Stimulated activated CD4-positive, alpha-beta T cell treated with anti-CD3 and anti-CD28 coated beads, Interleukin-2, amount 100 ng/mL, for 24 hours (primary cell): ENCODE measurements at places on chromosomes 4 and X.

DNA sequence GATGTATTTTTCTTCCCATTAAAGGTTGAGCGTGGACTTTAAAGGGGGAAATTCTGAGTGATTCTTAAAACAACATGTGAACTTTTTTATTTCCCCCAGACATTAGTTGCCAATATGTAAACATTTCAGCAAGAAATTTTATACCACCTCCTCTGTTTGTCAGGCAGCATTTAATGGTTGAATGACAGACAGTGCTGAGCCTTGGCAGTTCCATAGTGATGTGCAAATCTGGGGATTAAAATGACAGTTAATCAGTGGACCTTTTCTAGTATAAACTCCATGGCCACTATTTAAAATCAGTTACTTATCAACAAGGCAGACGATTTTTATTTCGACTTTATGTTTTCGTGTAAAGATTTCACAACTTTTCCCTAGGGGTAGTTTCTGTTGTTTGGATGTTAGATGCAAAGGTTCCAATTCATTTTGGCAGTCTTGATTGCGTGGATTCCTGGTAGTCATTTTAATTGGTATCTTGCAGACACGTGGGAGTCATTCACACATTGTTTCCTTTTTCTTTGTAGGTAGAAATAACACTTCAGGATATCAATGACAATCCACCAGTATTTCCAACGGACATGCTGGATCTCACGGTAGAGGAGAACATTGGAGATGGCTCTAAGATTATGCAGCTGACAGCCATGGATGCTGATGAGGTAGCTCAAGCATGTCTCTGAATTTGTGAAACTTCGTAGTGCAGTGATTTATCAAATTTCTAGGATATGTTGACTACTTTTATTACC, 83.7 kb downstream of the FAT4 start:
- no peak for DNase-seq

- DNase-seq: no peak
These were observed 30.1 kb upstream of the SCOC start for GRCh38 chr4:140343303-140343702.

- DNase-seq: no peak
These were observed 389.0 kb upstream of the ZFP42 start for GRCh38 chr4:187606581-187606980.

DNA sequence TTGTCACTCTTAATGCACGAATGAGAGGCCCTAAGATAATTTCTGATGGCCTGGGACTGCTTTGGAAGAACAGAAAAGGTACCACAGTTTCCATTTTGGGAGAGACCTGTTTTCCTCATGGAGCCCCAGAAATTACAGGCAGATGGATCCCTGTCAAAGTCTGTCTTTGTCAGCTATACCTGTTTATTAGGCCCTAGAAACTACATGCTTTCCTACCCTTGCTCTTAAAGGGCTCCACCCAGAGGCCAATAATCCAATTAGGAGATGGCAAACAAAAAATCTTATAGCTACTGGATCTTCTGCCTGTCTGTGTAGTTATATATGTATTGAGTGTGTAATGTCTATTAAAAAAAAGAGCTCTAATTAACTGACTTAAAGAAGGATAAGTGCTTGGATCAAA, 141.3 kb downstream of the NR3C2 start:
- no peak for DNase-seq

GRCh38 chr4:20166544-20166943, 85.2 kb upstream of the SLIT2 start:
- no peak for DNase-seq

- no peak for DNase-seq
These were observed 67.8 kb downstream of the SPCS3 start for GRCh38 chr4:176387571-176387970.

GRCh38 chr4:9989918-9990635, 31.2 kb downstream of the SLC2A9 start:
- DNase-seq: no peak

GRCh38 chrX:101230636-101231035, 11.1 kb downstream of the DRP2 start:
- no peak for DNase-seq

GRCh38 chr4:116688536-116688935, 396.8 kb downstream of the TRAM1L1 start:
- no peak for DNase-seq

DNA sequence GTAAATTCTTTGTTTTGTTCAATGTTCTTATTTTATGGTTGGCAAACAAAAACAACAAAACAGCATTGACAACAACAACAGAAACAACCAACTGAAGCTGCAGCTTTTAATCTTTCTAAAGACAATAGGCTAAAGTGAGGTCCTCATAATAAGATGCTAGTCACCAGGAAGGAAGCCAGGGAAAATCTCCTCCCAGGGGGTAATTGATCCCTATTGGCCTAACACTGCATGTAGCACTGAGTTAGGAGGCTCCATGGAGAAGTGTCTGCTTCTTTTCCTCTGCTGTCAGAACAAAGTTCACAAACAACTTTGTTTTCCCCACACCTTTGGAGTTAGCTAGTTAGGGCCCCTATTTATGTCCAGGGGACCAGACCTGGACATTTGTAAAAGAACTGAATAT, 4.7 kb upstream of the LRAT start:
- DNase-seq: no peak

GRCh38 chrX:2388669-2389068, 112.1 kb downstream of the DHRSX start:
- DNase-seq: no peak

GRCh38 chr4:37430718-37431416, 186.3 kb downstream of the NWD2 start:
- DNase-seq: no peak

GRCh38 chr4:85889314-85889713, 414.4 kb downstream of the ARHGAP24 start:
- DNase-seq: no peak

DNA sequence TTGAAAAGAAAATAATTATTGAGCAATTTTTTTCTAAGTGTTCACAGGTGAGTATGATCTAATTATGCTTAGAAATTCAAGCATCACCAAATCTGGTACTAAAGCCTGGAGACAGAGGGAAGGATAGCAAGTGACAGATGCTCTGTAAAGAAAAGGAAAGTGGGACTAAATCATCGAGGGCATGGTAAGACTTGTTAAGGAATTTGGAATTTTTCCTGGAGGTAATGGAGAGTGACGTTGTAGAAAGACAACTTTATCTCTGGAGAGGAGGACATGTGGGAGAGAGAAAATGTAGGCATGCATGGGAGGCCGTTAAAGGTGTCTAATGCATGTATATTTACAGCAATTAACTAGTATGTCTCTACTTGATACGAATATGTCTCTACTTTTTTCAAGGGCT, 333.2 kb upstream of the ATOH1 start:
- no peak for DNase-seq

- DNase-seq: no peak
These were observed 599.3 kb downstream of the SPRY1 start for GRCh38 chr4:123995936-123996335.

DNA sequence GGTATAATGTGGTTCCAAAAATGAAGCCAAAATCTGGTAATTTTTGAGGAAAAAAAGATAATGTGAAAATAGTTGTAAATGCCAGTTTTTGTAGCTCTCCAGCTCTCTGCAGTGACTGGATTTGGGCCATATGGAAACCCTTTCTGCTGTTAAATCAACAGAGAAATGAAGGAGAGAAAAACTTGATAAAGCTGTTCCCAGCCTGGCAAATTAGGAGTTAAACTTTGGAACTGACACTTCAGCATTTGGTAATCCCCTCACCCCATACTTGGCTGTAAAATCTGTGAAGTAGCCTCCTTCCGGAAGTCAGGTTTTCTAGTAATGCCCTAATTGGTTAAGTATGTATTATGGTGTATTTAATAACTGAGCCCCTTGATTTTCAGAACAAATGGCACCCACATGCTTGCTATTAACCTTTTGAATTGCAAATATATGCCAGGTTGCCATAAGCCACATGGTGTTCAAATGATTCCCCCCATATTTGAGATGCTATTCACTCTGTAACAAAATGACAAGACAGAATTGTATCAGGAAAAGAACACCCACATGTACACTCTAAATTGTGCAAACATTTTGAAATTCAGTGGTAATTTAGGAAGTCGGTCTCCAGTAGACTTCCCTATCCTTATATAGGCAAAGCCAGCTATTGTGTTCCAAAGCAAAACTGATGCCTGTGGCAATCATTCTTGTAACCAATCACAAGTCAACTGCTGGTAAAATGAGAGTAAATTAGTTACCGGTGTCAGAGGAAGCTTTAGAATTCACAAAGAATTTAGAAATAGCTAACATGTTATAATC, 96.3 kb upstream of the ADAMTS3 start:
- no peak for DNase-seq

DNA sequence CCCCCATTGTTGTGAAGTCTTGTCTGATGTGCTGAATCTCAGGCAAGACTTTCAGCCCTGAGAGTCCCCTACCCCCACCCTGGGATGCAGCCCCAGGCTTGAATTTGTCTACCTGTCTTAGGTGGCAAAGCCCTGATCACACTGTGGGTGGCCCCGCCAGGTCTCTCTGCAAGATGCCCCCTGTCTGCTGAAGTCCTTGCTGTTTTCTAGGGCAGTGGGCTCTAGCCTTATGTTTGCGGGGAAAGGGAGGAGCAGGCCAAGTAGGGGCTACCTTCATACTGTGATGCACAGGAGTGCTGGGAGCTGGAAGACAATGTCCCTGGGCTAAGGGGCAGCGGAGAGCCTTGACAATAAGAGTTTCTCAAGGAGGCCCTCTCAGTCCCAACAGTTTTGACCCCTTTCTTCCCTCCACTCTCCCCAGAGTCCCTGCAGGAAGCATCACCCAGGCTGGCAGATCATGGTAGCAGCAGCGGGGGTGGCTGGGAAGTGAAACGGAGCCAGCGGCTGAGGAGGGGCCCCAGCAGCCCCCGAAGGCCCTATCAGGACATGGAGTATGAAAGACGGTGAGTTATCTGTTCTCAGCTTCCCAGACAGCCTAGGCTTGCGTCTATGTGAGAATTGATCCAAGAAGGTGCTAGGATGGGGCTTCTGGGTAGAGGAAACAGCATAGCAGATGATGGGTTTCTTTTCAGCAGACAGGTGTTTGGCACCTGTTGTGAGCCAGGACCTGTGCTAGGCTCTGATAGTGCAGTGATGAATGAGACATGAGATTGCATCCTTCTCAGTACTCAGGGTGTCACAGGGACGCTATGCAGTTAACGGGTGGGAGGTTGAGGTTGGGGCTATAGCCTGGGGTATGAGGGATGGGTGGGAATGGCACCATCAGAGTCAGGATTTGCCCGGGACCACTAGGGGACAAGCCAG, 2.2 kb downstream of the RBM10 start:
- DNase-seq: no peak

DNA sequence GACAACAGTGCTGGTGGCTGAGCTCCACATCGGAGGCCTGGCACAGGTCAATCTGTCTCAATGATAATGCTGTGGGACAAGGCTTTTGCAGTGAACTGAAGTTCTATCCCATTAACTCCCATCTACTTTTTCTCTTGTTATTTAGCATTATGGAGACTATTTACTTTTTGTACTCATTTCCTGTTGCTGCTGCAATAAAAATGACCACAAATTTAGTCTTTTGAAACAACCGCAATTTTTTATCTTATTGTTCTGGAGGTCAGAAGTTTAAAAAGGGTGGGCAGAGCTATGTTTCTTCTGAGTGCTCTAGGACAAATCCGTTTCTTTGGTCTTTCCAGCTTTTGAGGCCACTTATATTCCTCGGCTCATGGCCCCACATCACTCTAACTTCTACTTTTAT, 111.0 kb upstream of the PITX2 start:
- no peak for DNase-seq

DNA sequence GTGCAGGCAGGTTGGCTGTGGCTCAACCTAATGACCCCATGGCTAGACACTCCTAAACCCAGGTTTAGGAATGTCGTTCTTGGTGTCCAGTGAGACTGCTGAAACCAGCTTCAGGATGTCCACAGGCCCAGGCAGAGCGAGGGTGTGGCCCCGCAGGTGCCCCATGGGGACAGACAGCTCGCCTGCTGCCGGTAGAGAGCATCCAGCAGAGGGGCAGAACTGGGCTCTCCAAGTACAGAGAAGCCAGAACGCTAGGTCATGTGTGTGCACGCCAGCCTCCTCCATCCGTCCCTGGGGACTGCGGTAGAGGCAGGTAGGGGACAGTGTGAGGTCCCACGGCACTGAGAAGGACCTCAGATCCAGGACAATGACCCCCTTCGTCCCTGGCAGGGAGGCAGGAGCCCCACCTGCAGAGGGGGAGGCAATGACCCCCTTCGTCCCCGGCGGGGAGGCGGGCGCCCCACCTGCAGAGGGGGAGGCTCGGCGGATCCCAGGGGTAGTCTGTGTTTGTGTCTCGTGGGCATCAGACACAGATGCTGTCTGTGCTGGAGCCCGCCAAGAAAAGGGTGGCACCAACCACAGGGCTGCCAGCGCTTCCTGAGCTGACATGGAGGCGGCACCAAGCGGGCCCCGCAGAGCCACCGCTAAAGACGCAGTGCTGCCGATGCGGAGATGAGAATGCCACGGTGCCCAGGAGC, 118.4 kb downstream of the FAM53A start:
- no peak for DNase-seq

DNA sequence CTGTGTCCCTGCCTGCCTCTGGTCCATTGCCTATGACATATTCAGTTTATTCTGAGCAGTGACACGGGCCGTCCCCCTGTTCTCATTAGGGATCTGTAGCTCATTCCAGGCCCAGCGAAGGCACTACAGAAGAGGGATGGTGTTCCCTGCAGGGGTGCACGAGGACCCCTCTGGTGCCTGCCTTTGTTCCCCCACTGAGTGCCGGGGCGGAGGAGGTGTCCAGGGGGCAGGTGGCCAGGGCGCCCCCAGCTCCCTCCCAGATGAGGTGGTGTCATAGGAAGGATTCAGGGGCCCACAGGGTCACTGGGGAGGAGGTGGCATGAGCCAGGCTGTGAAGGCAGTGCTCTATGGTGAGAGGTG, 61.0 kb downstream of the SORCS2 start:
- DNase-seq: no peak

DNA sequence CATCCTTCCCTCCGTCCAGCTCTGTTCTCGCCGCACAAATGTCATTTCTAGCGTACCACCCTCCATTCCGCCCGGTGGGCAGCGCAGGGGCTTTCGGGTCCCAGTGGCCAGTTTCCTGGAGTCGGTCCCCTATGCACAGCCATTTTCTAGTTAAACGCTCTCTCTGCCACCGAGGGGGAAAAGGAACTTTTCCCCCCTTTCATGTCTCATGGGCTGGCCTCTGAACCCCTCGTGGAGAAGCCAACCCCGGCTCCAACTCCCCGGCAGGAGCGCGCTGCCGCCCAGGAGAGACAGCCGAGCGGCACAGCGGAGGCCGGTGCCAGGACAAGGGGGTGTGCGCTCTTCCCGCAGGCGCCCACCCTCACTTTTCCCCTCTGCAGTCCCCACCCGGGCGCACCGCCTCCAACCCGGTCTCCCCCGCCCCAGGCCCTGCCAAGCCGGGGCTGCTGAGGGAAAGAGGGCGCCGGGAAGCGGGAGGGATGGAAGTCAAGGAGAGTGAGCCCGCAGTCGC, 662 bp downstream of the APBB2 start:
- DNase-seq: peak; percentile 18
